ENCODE measurements at places on chromosomes 6 and 20. TPM values are rescaled to one million over a fixed set of nuclear protein-coding genes. Genes with fewer than 3 reads are reported as not detected.

ZNF831 gene
- polyA plus RNA-seq = 1.2 TPM

HLA-DRB5 gene
- 92.6 TPM for polyA plus RNA-seq

LSM14B gene
- polyA plus RNA-seq = 0.98 TPM

WFDC12 gene
- polyA plus RNA-seq = not detected
